ENCODE measurements at places on chromosomes 7 and 10.
A peak's percentile ranks its signal among the peaks of the same experiment; 100 is the strongest.

- DNase-seq: no peak
Measured at GRCh38 chr10:91153508-91153907, 67.0 kb upstream of the PCGF5 start.

DNA sequence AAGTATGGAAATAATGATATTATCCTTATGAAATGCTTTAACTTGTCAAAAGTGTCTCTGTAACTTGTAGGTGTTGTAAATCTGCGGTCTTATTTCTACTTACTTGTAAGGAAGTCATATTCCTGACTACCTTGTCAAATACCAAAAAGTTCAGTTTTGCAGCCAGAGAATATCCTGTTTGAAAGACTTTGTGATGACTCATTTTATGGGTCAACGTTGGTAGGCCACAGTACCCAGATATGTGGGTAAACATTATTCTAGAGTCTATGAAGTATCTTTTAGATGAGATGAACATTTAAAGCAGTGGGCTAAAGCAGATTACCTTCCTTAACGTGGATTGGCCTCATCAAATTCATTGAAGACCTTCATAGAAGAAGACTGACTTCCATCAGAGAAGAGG is 195.3 kb downstream of the PPP1R9A start:
- no peak for DNase-seq

DNA sequence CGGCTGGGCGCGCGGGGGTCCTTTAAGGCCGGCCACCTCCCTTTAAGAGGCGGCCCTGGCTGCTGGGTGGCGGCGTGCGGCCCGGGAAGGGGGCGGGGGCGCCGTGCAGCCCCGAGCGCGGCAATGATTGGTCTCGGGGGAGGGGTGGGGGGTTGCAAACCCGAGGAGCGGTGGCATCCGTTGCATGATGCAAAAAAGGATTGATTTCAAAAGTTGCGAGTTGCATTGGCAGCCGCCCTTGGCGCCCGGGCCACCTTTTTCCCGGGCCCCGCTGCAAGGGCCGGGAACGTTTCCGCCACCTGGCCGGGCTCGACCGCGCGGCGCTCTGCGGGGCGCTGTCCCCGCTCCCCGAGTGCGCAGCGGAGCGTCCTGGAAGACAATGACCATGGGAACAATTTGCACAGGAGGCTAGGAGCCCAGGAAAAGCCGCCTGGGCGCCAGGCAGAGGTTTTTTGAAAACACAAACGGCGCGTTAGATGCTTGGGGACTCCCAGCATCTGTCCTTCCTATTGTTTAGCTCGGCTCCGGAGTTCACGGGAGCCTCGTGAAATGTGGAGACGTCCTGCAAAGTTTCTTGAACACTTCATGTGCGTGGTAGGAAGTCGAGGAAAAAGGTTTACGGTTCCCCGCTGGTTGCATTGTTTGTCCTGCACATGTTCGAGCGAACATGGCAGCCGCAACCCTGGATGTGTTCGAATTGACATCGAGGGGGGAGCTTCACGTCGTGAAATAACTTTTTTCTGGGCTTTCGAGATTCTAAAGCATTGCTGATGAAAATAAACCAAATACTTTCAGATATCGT is at the start of gene SEPHS1:
SEPHS1 (minus strand) TSS at position 78 of the 802 bp plus-strand sequence. CDS start 3,343 bp downstream, outside the sequence.
- peak; percentile 68 for DNase-seq

DNA sequence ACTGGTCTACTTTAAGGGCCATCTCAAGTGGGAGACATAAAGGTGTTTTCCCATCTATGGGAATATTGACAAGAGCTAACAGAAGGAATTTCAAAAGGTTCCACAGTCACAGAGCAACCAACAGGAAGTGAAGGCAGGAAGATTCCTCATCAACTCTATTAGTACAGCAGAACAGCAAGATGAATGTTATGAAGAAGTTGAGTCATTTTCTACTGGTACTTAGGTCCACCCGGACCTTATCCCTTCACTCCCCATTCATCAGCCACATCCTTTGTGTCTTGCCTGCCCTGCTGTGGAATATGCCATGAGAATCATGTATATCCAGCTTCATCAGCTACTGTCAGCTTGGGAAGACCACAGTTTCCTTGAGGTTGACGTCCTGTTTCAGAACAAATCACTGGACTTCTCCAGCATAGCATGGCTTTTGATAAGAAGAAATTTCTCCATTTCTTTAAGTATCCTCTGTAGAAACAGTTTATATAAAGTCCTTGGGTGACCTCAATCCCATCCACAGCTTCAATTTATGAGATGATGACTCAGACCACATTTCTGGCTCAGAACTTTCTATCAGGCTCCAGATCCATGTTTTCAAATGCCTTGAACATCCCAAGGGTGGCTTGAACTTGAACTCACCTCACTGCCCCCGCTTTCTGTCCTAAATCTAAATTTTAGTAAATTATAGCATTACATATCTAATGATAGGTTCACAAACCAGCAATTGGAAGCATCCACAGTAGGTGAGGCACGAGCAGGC is 84.9 kb upstream of the AGK start:
- DNase-seq: no peak

GRCh38 chr7:34837801-34838201 is 179.8 kb downstream of the NPSR1 start:
- no peak for DNase-seq

GRCh38 chr7:71870812-71871211 is 541.3 kb downstream of the CALN1 start:
- no peak for DNase-seq
